ENCODE measurements at places on chromosomes 13 and 19.

DNA sequence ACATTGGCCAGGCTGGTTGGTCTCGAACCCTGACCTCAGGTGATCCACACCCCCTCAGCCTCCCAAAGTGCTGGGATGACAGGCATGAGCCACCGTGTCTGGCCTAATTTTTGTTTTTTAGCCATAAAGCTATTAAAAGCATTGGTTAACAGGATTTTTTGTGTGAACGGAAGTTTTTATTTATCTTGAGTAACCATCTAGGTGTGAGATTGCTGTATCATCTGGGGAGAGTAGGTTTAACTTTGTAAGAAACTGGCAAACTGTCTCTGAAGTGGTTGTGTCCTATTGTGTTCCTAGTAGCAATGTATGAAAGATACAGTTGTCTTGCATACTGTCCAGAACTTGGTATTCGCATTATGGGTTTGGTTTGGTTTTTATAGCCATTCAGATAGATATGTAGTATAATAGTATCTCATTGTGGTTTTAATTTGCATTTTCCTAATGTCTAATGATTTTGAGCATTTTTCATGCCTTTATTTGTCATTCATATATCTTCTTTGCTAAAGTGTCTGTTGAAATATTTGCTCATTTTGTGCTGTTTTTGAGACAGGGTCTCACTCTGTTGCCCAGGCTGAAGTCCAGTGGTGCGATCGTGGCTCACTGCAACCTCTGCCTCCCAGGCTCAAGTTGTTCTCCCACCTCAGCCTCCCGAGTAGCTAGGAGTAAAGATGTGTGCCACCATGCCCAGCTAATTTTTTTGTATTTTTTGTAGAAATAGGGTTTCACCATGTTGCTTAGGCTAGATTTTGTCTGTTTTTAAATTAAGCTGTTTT is 13.5 kb upstream of the PLEKHF1 start:
- no peak for DNase-seq

DNA sequence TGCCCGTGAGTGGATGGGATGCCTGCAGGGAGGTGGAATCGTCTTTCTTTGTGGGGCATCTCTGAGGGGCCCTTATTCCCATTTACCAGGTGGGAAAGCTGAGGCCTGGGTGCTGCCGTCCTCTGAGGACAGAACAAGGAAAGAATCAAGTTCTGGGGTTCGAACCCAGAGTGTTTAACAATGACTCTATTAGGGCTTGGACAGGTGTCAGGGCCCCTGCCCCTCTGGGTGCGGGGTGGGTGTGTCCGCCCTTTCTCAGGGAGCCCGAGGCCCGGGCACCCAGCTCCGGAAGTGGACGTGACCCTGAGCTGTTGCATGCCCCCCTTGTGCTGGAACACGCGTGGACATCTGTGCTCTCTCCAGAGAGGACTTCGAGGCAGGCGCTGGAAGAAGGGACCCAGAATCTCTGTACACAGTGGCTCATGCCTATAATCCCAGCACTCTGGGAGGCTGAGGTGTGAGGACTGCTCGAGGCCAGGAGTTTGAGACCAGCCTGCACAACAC is 10.8 kb downstream of the NDUFA11 start:
- no peak for DNase-seq

DNA sequence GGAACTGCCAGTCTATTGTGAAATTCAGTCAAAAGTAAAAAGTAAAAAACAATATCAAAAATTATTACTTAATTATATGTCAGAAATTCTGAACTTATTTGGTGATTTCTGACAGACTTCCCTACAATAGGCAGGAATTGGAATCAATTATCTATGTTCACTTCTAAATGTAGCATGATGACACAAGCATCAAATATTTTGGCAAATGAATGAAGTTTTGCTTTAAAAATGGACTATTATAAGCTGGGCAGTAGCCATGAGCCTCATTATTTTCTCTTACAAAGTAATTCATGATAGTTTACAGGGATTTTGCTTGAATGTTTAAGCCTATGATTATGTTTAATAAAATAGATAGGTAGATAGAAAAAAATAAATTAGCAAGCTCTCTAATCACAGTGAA is 582.6 kb downstream of the SLITRK6 start:
- DNase-seq = no peak

- no peak for DNase-seq
Measured at GRCh38 chr13:43431841-43432240, 354.9 kb downstream of the ENOX1 start.

DNA sequence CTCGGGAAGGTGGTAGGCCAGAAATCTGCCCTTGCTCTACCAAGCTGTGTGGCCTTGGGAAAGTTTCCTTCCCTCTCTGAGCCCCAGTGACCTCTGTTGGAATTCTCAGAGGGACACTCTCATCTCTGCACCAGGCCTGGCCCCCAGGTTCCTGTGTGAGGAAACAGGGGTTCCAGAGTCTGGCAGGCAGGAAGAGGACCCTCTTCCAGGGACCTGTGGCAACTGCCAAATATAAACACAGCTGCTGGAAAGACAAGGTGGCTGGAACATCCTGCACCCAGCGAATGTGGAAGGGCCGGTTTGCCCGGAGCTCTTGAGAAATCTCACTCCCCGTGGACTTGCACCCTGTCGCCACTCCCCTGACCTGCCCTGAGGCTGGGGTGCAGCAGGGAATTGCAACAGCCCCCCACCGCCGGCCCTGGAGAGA is 52.8 kb downstream of the GADD45B start:
- no peak for DNase-seq

- no peak for DNase-seq
Measured at GRCh38 chr13:78586706-78587105, 16.6 kb downstream of the POU4F1 start.

DNA sequence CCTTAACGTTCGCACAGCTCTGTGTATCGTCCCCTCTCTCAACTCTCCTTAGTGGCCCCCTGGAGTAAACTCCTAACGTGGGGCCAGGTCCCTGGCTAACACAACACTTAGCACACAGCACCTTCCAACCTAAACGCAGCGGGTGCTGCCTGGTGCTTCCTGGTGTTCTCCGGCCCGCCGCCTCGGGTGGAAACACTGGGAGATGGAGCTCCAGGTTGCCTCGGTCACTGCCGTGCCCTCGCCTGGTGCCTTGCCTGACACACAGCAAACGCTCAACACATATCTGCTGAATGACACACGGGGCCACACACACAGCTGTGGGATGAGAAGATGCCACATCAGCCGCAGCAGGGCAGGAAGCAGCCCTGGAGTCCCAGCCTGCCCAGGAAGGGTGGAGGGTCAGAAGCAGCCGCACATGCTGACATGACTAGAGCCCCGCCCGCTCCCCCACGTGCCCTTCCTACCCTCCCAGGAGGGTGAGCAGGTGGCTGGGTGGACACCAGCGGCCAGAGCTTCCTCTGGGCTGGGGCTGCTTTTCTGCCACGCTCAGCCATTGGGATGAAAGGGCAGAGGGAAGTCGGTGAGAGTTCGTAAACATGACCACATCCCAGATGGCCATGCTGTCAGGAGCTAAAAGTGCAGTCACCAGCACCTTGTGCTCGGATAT is 6.6 kb downstream of the PEPD start:
- peak; percentile 19 for DNase-seq

- DNase-seq = no peak
Measured at GRCh38 chr13:95948656-95949055, 104.5 kb downstream of the UGGT2 start.

GRCh38 chr13:40120781-40121180 is 465.3 kb downstream of the COG6 start:
- DNase-seq = peak; percentile 28

GRCh38 chr19:41870401-41870873 is 6.6 kb upstream of the CD79A start:
- no peak for DNase-seq

DNA sequence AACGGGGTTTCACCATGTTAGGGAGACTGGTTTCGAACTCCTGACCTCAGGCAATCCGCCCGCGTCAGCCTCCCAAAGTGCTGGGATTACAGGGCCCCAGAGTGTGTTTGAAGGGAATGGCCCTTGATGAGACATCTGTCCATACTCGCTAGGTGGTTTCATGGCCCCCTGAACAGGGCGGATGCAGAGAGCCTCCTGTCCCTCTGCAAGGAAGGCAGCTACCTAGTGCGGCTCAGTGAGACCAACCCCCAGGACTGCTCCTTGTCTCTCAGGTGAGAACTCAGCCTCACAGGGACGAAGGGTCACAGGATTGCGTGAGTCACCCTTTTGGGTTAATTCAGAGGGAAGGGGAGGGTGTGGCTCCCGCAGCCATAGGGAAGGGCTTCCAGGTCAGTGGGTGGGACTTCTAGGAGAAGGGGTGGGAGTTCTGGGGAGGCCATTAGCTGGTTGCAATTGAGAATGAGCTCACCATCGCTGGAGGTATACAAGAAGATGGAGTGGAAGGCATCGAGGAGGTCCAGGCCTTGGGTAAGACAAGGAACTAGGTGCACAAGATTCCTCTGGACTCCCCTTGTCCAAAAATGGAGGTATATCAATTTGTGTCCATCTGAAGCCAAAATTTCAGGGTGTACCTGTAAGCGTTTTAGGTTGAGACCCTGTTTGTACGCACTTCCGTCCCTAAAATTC is 9.2 kb downstream of the SHD start:
- no peak for DNase-seq

DNA sequence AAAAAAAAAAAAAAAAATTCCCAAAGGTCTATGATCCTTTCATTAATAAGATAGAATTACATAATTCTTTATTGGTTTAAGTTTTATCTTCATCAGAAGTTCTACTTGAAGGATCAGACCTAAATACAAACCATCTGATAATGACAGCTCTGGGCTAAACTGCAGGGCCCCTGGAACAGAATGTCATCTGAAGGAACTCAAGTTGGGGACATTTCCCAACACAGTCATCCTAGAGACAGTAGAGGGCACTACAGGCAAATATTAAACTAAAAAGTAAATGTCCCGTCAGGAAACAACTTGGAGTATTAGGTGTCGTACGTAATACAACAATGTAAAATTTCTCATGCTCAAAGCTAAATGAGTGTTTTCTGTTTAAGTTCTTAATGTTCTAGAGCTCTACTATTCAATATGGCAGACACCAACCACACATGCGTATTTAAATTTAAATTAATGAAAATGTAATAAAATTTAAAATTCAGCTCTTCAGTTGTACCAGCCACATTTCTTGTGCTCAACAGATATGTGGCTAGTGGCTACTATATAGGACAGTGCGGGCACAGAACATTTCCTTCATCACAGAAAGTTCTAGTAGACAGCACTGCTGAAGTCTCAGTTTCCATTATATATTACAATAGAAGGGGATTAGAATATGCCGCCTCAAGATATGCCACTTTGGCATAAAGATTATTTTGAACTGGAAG is 21.8 kb upstream of the NAXD start:
- peak; percentile 56 for DNase-seq

- DNase-seq = no peak
Measured at GRCh38 chr13:113155982-113156655, 2.3 kb upstream of the PROZ start.

GRCh38 chr19:46376241-46377153 is 29.6 kb downstream of the PPP5C start:
- no peak for DNase-seq

DNA sequence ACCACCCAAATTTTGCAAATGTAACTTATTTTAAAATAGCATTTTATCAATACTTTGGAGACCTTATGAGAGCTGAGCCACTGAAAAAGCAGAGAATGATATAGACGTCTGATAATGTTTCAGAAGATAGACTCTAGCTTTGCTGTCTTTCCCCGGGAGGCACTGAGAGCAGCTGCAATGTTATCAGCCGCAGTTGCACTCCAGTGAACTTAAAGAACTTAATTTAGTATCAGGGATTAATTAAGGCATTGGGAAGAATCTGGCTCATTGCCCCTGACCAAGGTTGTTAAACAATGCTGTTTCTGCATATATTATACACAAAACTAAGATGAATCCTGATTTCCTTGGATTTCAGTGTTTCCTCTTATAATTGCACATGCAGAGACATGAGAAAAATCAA is 75.7 kb upstream of the SGCG start:
- no peak for DNase-seq

GRCh38 chr13:113897161-113897560 is 33.3 kb upstream of the GAS6 start:
- DNase-seq = no peak

- DNase-seq = no peak
Measured at GRCh38 chr13:48477191-48477855, 55.6 kb downstream of the RCBTB2 start.

GRCh38 chr13:113472355-113473025 is 18.0 kb downstream of the DCUN1D2 start:
- DNase-seq = no peak

- peak; percentile 26 for DNase-seq
Measured at GRCh38 chr13:106534639-106535551, 567 bp downstream of the EFNB2 start.

- DNase-seq = no peak
Measured at GRCh38 chr13:59893266-59893665, 270.5 kb downstream of the DIAPH3 start.

GRCh38 chr19:13079542-13079986 is 23.1 kb downstream of the LYL1 start:
- peak; percentile 81 for DNase-seq
